ENCODE measurements at places on chromosomes 3 and 15.
A peak's percentile ranks its signal among the peaks of the same experiment; 100 is the strongest.

- no peak overlapping the region for H3K27ac ChIP-seq
- peaks cover 7% of the 10 kb centered on the region for H3K4me1 ChIP-seq
- no peaks in the 10 kb centered on the region for H3K27me3 ChIP-seq
- DNase-seq = peak; percentile 53
- H3K36me3 ChIP-seq = no peaks in the 10 kb centered on the region
- H3K4me3 ChIP-seq = peak overlapping the region; percentile 75
These were observed 522 bp downstream of the MED12L start for GRCh38 chr3:151085889-151086483.

DNA sequence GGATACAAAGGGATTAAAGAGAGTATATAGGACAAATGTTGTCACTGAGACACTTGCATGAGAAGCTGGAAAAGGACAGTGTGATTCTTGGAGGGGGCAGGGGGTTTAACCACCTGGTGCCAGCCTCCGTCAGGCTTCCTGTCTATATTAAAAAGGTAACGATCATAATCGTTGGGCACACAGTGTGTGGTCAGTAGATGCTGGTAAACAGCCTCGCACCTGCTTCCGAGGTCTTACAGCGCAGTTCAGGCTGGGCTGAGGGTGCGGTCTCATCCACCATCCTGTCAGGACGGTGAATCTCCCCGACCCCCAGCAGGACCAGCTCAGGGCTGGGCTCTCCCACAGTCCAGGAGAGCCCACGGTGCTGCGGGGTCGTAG, 47.7 kb upstream of the SMAD6 start:
- H3K27me3 ChIP-seq = no peaks in the 10 kb centered on the region
- no peak for DNase-seq

GRCh38 chr3:115512565-115513415, 110.5 kb upstream of the GAP43 start:
- H3K36me3 ChIP-seq = no peaks in the 10 kb centered on the region
- no peak overlapping the region for H3K27ac ChIP-seq
- no peaks in the 10 kb centered on the region for H3K27me3 ChIP-seq
- H3K4me1 ChIP-seq = no peaks in the 10 kb centered on the region
- H3K4me3 ChIP-seq = no peak overlapping the region
- no peak for DNase-seq

DNA sequence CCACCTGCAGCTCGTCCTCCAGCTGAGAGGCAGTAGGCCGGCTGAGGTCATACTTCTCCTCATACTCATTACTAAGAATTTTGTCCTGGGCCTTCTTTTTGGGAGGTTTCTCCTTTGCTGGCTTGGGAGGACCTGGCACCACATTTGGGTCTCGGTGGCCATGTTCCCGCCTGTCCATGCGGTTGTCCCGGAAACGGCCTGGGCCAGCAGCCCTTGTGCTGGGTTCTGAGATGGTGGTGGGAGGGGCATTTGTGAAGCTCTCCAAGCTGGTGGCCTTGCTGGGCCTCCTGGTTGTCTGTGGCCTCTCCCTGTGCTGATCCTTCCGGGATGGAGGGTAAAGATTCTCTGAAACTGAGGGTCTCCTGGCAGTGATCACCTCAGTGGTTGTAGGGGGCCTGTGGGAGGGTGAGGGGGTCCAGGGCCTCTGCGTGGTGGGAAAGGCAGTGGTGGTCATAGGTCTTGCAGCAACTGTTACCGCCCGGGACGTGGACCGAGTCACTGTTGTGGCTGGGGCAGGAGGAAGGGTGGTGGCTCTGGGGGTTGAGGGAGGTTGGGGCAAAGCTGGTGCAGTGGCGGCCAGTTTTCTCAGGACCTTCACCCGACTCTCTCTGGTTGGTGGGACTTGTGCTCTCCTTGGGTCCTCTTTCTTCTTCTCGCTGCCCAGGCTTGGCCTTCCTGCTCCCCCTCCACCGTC, 2.5 kb downstream of the CCDC80 start:
- no peaks in the 10 kb centered on the region for H3K36me3 ChIP-seq
- no peaks in the 10 kb centered on the region for H3K27me3 ChIP-seq
- peaks cover 16% of the 10 kb centered on the region for H3K4me1 ChIP-seq
- DNase-seq = no peak
- H3K4me3 ChIP-seq = no peak overlapping the region

DNA sequence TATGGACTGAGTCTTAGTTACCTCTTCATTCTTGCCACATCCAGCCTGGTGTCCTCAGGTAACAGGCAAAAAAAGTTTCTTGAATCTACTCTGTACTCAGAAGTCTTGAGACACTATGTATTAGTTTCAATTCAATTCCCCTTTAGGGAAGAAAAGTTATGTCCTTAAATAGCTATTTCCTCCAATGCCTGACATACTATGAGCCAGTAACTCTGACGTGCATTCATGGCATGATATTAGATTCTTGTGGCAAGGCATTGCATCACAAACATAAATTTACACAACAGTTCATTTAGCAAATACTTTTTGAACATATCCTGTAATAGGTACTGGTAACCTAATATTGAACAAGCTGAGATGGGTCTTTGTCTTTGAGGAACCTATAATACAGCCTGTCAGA, 109.3 kb upstream of the FOXB1 start:
- no peak overlapping the region for H3K4me3 ChIP-seq
- DNase-seq = no peak
- H3K4me1 ChIP-seq = no peaks in the 10 kb centered on the region
- H3K36me3 ChIP-seq = no peaks in the 10 kb centered on the region
- no peak overlapping the region for H3K27ac ChIP-seq
- no peaks in the 10 kb centered on the region for H3K27me3 ChIP-seq

- H3K27me3 ChIP-seq = no peaks in the 10 kb centered on the region
- no peak overlapping the region for H3K27ac ChIP-seq
- no peaks in the 10 kb centered on the region for H3K36me3 ChIP-seq
- no peak for DNase-seq
These were observed 25.6 kb downstream of the CPOX start for GRCh38 chr3:98567666-98568270.

DNA sequence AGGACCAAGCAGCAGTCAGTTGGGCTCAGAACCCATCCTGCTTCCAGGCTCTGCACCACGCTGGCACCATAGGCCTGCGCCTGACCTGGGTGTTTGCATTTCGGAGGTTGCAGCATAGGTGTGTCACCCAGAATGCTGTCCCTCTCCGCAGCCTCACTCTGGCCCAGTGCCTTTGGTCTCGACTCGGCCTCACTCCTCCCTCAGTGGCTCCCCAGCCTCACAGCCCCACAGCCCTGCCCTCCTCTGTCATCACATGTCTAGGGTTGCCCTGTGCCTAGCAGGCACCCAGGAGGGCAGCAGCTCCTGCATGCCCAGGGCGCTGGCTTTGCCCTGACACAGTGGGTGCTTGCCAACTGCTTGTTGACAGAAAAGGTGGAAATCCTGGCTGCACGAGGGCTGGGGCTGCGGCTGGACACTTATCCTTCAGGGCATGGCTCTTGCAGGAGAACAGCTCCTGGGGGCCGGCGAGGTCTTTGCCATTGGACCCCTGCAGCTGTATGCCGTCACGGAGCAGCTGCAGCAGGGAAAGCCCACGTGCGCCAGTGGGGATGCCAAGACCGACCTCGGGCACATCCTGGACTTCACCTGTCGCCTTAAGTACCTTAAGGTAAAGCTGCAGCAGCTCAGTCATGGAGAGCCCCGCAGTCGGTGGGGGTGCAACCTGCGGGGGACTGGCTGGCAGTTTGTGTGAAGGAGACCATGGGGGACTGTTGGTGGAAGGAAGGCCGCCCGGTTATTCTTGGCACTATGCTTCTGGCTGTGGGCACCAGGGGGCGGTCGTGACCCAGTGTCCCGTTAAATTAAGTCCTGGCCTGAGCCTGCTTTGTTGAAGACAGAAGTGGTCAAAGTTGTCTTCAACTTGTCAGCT, 16.2 kb downstream of the NISCH start:
- no peaks in the 10 kb centered on the region for H3K4me1 ChIP-seq
- H3K36me3 ChIP-seq = peaks cover 4% of the 10 kb centered on the region
- DNase-seq = no peak
- no peaks in the 10 kb centered on the region for H3K27me3 ChIP-seq
- H3K27ac ChIP-seq = no peak overlapping the region
